ACHN (cell line): ENCODE measurements at places on chromosomes 11 and 22.

DNA sequence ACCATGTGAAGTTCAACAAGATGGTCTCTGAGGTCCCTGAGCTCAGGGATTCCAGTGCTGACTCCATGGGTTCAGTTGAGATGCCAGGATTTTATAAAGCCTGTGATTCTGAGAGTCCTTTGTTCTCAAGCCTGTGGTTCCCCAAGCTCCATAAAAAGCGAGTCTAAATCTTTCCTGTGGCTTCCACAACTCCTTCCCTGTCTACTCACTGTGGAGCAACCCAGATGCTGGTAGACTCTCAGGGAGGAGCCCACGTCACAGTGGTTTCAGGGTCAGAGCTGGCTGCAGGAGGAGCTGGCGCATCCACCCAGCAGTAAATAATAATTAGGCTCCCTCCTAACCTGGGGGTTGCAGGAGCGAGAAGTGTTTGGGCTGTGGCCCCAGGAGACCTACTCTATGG is 2.0 kb upstream of the RELT start:
- no peak for DNase-seq

GRCh38 chr22:26045051-26045450 is 124.2 kb upstream of the SEZ6L start:
- no peak for DNase-seq

- DNase-seq = no peak
Measured at GRCh38 chr11:2728663-2729332, 29.0 kb upstream of the KCNQ1OT1 start.

GRCh38 chr22:37534445-37534844 is 15.2 kb upstream of the CARD10 start:
- no peak for DNase-seq

DNA sequence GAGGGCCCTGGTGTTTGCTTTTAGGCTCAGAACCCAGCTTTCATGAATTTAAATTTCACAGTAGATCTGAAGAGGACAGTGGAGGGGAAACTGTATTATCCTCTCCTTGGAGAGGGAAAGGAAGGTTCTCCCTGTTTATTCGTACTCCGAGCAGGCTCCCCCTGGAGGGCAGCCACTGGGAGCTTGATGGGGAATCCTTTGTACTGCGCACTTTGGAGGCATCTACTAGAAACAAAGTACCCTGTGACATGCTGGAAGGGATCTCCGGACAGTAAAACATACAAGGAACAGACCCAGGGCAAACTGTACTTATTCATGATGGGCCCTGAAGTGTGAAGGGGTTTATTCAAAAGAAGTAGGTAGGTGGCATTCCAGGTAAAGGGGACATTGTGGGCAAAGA is 27.2 kb downstream of the NAV2 start:
- DNase-seq = peak; percentile 14

GRCh38 chr11:117412653-117413275 is 85.1 kb downstream of the CEP164 start:
- DNase-seq = no peak

- DNase-seq = no peak
Measured at GRCh38 chr11:100550298-100550697, 136.8 kb upstream of the ARHGAP42 start.
